H9 (cell line): ENCODE measurements at places on chromosomes 3 and 15.

GRCh38 chr3:94241986-94242385 lies 179.1 kb downstream of the NSUN3 start:
- no peak for DNase-seq

- DNase-seq: no peak
Observed at GRCh38 chr3:156132313-156132712, 11.9 kb downstream of the KCNAB1 start.

DNA sequence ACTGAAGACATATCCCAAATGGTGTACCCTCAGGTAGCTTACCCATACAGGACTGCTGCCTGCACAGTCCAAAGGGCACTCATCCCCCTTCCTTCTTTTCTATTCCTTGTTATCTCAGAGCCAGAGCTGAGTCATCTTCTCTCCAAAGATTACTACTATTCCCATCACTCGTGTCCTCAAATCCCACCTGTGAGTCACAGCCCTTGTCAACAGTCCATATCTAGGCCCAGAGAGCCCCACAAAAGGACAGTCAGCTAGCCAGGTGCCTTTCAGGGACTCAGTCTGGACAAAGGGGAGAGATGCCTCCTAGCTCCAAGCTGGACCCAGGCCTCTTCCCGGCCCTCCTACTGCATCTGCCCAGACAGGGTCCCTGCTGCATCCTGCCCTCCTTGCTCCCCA lies 11.0 kb downstream of the PARP16 start:
- DNase-seq: no peak

DNA sequence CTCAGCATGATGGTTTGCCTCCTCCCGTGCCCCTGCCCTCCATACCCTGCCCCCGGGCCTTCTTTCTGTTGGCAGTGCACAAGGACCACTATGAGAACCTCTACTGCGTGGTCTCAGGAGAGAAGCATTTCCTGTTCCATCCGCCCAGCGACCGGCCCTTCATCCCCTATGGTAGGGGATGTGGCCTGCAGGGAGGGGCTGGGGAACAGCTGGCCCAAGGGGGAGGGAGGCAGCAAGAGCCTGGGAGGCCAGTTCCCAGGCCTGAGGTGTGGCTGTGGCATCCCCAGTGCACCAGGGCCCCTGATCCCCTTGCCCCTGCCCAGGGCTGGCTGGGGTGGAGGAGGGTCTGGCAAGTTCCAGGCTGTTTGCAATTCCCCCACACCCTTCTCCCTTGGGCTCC lies 2.6 kb upstream of the PLA2G4B start:
- no peak for DNase-seq

- no peak for DNase-seq
Observed at GRCh38 chr15:27241943-27242342, 271.0 kb downstream of the GABRG3 start.

DNA sequence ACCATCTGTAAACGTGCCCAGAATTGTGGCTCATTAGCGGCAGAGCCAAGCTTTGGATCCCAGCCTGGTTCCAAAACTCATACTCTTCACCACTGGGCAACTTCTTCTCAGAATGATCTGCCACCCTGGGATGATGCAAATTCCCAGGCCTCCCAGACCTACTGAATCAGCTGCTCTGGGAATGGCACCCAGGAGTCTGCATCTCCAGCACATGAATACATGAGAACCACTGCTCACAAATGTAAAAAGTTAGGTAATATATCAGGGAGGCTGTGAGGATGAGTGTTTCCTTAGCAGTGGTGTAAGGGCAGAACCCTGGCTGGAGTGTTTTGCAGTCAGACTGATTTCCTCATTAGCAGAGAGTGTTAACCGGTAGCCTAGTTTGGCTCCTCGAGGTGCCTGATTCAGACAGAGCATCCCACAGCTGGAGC lies 94.2 kb downstream of the LIPC start:
- DNase-seq: no peak
